IMR-90 (cell line): ENCODE measurements at places on chromosomes 4 and X.

DNA sequence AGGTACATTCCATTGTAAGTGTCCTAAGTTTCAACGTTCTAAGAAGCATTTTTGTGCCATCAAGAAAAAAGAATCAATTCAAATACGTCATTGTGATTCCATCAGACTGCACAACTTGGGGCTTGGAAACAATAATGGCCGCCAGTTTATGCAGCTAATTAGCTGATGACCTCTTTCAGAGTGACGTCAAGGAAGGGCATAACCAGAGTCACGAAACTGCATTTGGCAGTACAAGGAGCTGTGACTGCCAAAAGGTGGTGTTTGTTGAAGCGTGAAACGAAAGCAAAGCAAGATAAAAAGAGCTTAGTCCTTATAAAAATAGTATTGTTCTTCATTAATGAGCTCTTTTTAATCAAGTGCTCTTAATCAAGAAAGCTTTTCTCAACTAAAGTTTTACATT, 81.1 kb upstream of the SH3RF1 start:
- no peaks in the 10 kb centered on the region for H3K27me3 ChIP-seq
- no peak overlapping the region for H3K4me3 ChIP-seq
- peak; percentile 66 for DNase-seq

- H3K27me3 ChIP-seq, result no peaks in the 10 kb centered on the region
- no peaks in the 10 kb centered on the region for H3K36me3 ChIP-seq
- no peak overlapping the region for H3K4me3 ChIP-seq
- no peaks in the 10 kb centered on the region for H3K4me1 ChIP-seq
- no peak for DNase-seq
Observed at GRCh38 chr4:139851639-139852038, 186.0 kb downstream of the MGST2 start.

- no peak overlapping the region for H3K27ac ChIP-seq
- no peak overlapping the region for H3K4me3 ChIP-seq
- no peaks in the 10 kb centered on the region for H3K36me3 ChIP-seq
- H3K4me1 ChIP-seq, result peaks cover 4% of the 10 kb centered on the region; the same call in 1 of the 2 replicates
- DNase-seq, result no peak
Observed at GRCh38 chrX:110745288-110745687, 50.3 kb downstream of the CHRDL1 start.

- no peaks in the 10 kb centered on the region for H3K4me1 ChIP-seq
- no peaks in the 10 kb centered on the region for H3K36me3 ChIP-seq
- no peak for DNase-seq
- H3K4me3 ChIP-seq, result no peak overlapping the region
- peaks cover 47% of the 10 kb centered on the region for H3K27me3 ChIP-seq
Observed at GRCh38 chr4:1112174-1112820, 1.1 kb downstream of the RNF212 start.

- H3K36me3 ChIP-seq, result no peaks in the 10 kb centered on the region
- no peak overlapping the region for H3K27ac ChIP-seq
- no peak overlapping the region for H3K4me3 ChIP-seq
Observed at GRCh38 chr4:33176566-33176965, 2456.4 kb downstream of the PCDH7 start.

DNA sequence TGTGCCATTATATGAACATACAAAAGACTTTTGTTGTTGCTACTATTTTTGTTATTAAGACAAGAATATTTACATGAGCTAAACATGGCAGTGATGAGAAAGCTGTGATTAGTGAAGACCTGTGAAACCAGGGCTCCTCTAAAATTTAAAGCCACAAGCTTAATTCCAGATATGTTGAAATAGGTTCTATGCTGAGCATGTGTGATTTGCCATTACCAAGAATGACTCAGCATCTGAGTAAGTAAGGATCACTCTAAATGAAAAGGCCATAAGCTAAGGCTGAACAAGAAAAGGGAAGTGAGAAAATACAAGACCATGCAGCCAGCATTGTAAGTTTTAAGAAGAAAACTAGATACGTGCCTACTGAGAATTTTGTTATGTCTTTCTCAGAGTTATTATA, 75.9 kb upstream of the CAMK2D start:
- peaks cover 10% of the 10 kb centered on the region for H3K4me1 ChIP-seq
- peak; percentile 94 for DNase-seq
- no peak overlapping the region for H3K4me3 ChIP-seq

- H3K27me3 ChIP-seq, result no peaks in the 10 kb centered on the region
- H3K27ac ChIP-seq, result no peak overlapping the region
- no peaks in the 10 kb centered on the region for H3K36me3 ChIP-seq
Observed at GRCh38 chr4:25635501-25635900, 20.1 kb upstream of the SLC34A2 start.

DNA sequence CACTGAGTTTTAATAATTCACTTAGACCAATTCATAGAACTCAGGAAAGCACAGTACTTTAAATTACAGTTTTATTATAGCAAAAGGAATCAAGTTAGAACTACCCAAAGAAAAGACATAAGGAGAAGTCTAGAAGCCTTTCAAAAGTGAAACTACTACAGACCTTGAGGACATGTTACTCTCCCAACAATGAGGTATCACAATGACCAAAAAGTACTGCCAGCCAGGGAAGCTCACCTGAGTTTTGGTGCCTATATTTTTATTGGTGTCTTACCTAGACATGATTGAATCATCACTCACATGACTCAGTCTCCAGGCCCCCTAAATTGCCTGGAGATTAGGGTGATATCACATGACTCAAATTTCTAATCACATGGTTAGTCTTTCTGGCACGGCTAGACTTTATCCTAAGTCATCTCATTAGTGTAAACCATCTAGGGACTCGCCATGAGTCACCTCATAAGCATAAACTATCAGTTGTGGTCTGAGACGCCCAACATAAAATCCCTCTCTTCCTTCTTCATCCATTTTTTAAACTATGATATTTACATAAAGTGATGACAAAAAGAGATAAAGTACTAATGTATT, 372.3 kb downstream of the TMA16 start:
- H3K27me3 ChIP-seq, result no peaks in the 10 kb centered on the region
- H3K36me3 ChIP-seq, result no peaks in the 10 kb centered on the region
- peak; percentile 47 for DNase-seq
- H3K27ac ChIP-seq, result no peak overlapping the region
- H3K4me1 ChIP-seq, result no peaks in the 10 kb centered on the region

- no peak overlapping the region for H3K27ac ChIP-seq
- H3K4me1 ChIP-seq, result peaks cover 4% of the 10 kb centered on the region
- no peaks in the 10 kb centered on the region for H3K27me3 ChIP-seq
Observed at GRCh38 chr4:22500831-22501714, 14.8 kb downstream of the ADGRA3 start.

DNA sequence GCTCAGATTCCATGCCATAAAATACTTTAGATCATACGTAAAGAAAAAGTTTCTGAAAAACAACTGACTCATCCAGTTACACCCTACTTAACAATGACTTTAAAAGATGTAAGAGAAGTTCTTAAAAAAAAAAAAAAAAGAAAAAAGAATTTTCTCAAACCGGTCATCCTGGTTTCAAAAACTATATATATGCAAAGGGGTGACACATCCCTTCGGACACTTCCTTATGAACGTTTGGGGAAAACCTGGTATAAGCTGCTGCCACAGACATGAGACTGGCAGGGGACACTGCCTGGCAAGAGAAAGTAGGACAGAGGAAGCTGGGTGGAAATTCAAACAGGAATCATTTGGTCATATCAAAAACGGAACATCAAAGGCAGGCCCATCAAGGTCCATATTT, 81.2 kb upstream of the PRSS48 start:
- peaks cover 4% of the 10 kb centered on the region; the same call in 1 of the 2 replicates for H3K4me1 ChIP-seq
- DNase-seq, result peak; percentile 71
- no peaks in the 10 kb centered on the region for H3K36me3 ChIP-seq
- H3K27ac ChIP-seq, result peak overlapping the region; percentile 73; the same call in 1 of the 2 replicates

- DNase-seq, result peak; percentile 8
- no peak overlapping the region for H3K4me3 ChIP-seq
- no peak overlapping the region for H3K27ac ChIP-seq
- no peaks in the 10 kb centered on the region for H3K27me3 ChIP-seq
- no peaks in the 10 kb centered on the region for H3K36me3 ChIP-seq
Observed at GRCh38 chrX:140157611-140158010, 192.3 kb upstream of the CXorf66 start.

DNA sequence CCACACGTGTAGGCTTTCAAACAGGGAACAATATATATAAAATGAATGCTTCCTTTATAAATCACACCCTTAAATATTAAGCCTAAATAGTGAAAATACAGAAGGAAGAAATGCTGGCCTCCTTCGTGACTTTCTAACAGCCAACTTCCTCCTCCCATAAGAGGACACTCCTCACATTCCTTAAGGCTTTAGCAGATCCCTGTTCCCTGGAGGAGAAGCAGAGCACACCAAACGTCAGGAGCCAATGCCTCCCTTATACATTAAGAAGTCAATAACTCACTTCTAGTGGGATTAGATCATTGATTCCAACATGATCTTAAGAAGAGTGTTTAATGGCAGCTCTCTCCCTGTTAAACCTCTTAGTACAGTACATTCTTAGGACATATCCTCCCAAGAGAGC, 108.4 kb upstream of the FAM241A start:
- no peaks in the 10 kb centered on the region for H3K27me3 ChIP-seq
- H3K4me3 ChIP-seq, result no peak overlapping the region
- no peak for DNase-seq
- no peak overlapping the region for H3K27ac ChIP-seq
- no peaks in the 10 kb centered on the region for H3K4me1 ChIP-seq

DNA sequence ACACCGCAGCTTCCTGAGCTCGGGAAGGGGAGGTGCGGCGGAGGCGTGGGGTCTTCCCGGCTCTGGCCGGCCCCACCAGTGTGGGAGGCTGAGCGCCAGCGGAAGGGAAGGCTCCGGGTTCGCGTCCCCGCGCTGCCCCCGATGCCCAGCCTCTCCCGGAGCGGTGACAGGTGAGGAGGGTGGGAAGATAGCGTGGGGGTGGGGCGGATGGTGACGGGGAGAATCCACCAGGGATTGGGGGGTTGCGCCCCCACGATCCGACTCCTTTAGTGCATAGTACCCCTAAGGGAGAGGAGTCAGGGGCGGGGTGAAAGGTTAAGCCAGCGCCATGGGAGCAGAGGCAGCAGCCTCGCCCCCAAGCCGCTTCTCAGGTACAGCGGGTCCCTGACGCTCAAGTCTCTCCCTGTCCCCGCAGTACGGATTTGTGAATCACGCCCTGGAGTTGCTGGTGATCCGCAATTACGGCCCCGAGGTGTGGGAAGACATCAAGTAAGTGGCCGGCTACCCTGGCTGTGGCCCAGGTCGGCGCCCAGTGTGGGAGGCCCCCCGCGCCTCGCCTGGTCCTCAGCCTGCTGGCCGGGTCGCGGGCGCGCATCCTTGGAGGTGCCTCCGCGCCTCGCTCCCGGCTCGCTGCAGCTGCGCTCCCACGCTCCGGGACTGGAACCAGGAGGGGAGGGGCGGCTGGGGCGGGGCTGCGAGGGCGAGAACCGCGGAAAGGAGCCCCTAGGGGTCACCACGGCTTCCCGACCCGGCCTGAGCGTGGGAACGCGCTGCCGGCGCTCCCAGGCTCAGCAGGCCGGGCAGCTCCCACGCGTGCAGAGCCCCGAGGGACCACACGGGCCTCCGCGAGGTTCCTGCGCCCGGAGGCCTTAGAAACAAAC, 791 bp downstream of the GUCY1B1 start:
- peak overlapping the region; percentile 28; the same call in 1 of the 2 replicates for H3K27ac ChIP-seq
- H3K4me1 ChIP-seq, result peaks cover 5% of the 10 kb centered on the region; the same call in 1 of the 2 replicates
- no peaks in the 10 kb centered on the region; the same call in 1 of the 2 replicates for H3K36me3 ChIP-seq
- H3K4me3 ChIP-seq, result peak overlapping the region; percentile 67
- H3K27me3 ChIP-seq, result no peaks in the 10 kb centered on the region

DNA sequence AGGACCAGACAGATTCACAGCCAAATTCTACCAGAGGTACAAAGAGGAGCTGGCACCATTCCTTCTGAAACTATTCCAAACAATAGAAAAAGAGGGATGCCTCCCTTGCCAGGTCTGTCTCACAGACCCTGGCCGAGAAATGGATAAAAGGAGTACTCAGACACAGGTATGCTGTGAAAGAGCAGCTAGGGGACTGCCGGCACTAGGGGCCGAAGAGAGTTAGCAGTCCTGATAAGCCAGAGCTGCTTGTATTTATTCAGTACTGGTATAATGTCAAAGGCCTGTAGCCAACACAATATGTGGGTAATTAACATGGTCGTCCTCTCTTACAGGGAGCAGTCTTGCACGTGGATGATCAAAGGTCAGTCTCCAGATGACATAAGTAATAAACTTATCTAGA, 1042.1 kb upstream of the LCORL start:
- DNase-seq, result no peak
- H3K36me3 ChIP-seq, result no peaks in the 10 kb centered on the region
- no peaks in the 10 kb centered on the region for H3K27me3 ChIP-seq
- H3K27ac ChIP-seq, result no peak overlapping the region
- H3K4me1 ChIP-seq, result no peaks in the 10 kb centered on the region

DNA sequence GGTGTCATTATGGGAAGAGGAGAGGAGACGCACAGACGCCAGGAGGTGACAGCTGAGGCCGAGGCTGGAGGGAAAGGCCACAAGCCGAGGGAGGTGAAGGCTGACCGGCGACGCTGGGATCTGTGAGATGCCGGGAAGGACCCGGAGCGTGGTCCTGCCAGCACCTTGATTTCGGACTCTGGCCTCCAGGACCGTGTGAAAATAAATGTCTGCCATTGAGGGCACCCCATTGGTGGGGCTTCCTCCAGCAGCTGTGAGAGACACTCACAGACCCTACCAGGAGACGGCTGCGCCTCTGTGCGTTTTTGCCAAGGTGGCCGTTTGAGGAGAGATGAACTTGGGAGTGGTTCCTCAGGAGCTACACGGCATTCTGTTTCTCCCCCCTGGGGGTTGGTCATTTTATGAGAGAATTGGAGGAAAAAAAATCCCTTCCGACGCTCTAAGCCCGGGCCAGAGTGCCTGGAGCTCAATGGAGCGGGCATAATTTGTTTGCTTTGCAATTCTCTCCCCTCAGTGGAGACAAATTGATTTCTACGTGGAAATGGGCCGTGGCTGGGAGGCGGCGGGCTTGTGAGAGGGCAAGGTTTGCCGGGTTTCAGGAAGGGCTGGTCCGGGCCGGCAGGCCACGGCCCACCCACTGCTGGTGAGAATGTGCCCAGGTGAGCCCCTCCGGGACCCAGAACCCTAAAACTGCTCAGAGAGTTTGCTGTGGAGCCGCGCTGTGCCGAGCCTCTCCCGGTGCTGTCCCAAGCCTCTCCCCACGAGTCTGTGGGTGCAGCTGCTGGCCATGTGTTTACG, 53.9 kb downstream of the CPZ start:
- H3K4me1 ChIP-seq, result no peaks in the 10 kb centered on the region
- H3K27me3 ChIP-seq, result peaks cover 24% of the 10 kb centered on the region; the same call in 1 of the 2 replicates

- no peaks in the 10 kb centered on the region for H3K4me1 ChIP-seq
- H3K27me3 ChIP-seq, result no peaks in the 10 kb centered on the region; the same call in 1 of the 2 replicates
- peaks cover 3% of the 10 kb centered on the region; the same call in 1 of the 2 replicates for H3K36me3 ChIP-seq
- no peak overlapping the region for H3K4me3 ChIP-seq
Observed at GRCh38 chrX:72644946-72645345, 69.2 kb downstream of the PHKA1 start.

- no peaks in the 10 kb centered on the region for H3K27me3 ChIP-seq
- H3K4me1 ChIP-seq, result no peaks in the 10 kb centered on the region
- H3K36me3 ChIP-seq, result no peaks in the 10 kb centered on the region
- DNase-seq, result peak; percentile 33
- no peak overlapping the region for H3K27ac ChIP-seq
Observed at GRCh38 chr4:124504431-124504830, 208.1 kb downstream of the ANKRD50 start.
